ENCODE measurements at places on chromosomes 6 and 20. TPM values are rescaled to one million over a fixed set of nuclear protein-coding genes. Genes with fewer than 3 reads are reported as not detected.

Gene VGLL2
- total RNA-seq: not detected

Gene SYTL3
- total RNA-seq: 26.9 TPM

Gene SLA2
- total RNA-seq: 92.7 TPM

Gene BPIFA1
- not detected for total RNA-seq

Gene MATN4
- 0.25 TPM for total RNA-seq

Gene UBD
- 0.42 TPM for total RNA-seq

Gene DEFB124
- not detected for total RNA-seq

Gene NFKBIL1
- total RNA-seq: 15.8 TPM

Gene VARS1
- total RNA-seq: 100 TPM

Gene WFDC12
- not detected for total RNA-seq

Gene BNIP5
- not detected for total RNA-seq

Gene SNX21
- 0.72 TPM for total RNA-seq

Gene NEU1
- total RNA-seq: 17.0 TPM

Gene AGER
- 47.1 TPM for total RNA-seq

Gene CD24
- 0.31 TPM for total RNA-seq

Gene NHLRC1
- 0.08 TPM for total RNA-seq
